Tibial artery (tissue), 4 donors: ENCODE measurements at places on chromosomes 7 and 10.

- H3K27ac ChIP-seq, result peak overlapping the region; percentile 70
- H3K36me3 ChIP-seq, result no peaks in the 10 kb centered on the region
- DNase-seq, result peak; percentile 66
Measured at GRCh38 chr10:650886-651615, 38.4 kb downstream of the DIP2C start.

DNA sequence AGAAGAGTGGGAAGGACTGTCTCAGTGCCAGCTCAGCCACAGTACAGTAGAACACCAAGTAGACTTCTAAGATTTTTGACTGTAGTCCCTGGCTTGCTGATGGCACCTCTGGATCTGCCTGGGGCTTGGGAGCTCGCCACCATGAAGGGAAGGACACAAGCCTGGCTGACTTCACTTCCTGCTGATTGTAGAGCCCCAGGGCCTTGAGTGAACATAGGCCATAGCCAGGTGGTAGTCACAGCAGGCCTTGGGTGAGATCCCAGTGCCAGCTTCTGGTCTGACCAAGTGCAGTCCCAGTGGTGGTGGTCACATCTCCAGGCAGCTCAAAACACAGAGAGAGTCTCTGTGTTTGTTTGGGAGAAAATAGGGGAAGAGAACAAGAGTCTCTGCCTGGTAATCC, 57.6 kb upstream of the HBP1 start:
- H3K4me1 ChIP-seq, result no peaks in the 10 kb centered on the region
- DNase-seq, result no peak
- H3K4me3 ChIP-seq, result no peak overlapping the region
- H3K27me3 ChIP-seq, result no peaks in the 10 kb centered on the region

DNA sequence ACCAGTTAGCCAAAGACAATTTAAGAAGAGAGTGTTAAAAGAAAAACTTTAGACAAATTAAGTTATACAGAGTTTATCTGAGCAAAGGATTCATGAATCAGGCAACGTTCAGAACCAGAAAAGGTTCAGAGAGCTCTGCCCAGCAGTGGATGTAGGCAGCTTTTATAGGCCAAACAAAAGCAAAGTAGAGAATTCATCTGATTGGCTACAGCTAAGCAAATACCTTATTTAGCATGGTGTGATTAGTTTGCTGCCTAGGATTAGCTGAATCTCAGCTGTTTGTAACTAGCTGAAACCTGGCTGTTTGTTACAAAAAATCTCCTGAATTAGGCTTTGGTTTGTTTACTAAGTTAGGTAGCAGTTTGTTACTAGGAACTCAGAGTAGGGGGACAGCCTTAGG, 66.0 kb downstream of the SLC25A40 start:
- no peaks in the 10 kb centered on the region for H3K27me3 ChIP-seq
- no peak for DNase-seq
- H3K4me3 ChIP-seq, result no peak overlapping the region
- H3K36me3 ChIP-seq, result no peaks in the 10 kb centered on the region
- no peak overlapping the region for H3K27ac ChIP-seq

- H3K4me3 ChIP-seq, result no peak overlapping the region
- DNase-seq, result peak; percentile 69
- no peaks in the 10 kb centered on the region for H3K36me3 ChIP-seq
- H3K4me1 ChIP-seq, result no peaks in the 10 kb centered on the region
Measured at GRCh38 chr7:30093420-30093952, 41.3 kb upstream of the MTURN start.

DNA sequence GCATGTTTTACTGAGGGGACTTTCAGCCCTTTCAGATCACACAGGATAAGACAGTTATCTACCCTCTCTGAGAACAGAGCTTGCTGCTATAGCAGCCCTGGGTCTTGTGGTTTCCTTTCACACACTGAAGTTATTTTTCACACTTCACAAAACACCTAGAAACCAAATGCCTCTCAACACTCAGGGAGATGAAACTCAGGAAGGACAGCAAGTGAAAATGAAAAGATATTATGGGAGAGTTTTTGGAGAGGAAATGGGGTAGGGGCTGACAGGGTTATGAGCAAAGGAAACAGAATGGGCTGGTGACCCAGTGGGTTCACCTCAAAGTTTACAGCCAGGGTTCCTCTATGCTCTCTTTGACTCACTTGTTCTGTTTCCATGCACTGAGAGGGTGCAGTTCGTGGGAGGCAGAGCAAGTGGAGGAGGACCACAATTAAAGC, 17.0 kb upstream of the GIMAP2 start:
- no peaks in the 10 kb centered on the region for H3K27me3 ChIP-seq
- H3K4me3 ChIP-seq, result no peak overlapping the region
- H3K36me3 ChIP-seq, result no peaks in the 10 kb centered on the region
- no peaks in the 10 kb centered on the region for H3K4me1 ChIP-seq
- no peak for DNase-seq
- no peak overlapping the region for H3K27ac ChIP-seq

GRCh38 chr10:329361-330099, 194.3 kb downstream of the ZMYND11 start:
- peak overlapping the region; percentile 67 for H3K27ac ChIP-seq
- no peaks in the 10 kb centered on the region for H3K27me3 ChIP-seq
- H3K4me1 ChIP-seq, result peaks cover 7% of the 10 kb centered on the region

GRCh38 chr10:89942217-89942616, 240.8 kb downstream of the KIF20B start:
- H3K36me3 ChIP-seq, result no peaks in the 10 kb centered on the region
- H3K4me3 ChIP-seq, result no peak overlapping the region
- no peak for DNase-seq
- H3K27me3 ChIP-seq, result no peaks in the 10 kb centered on the region

GRCh38 chr10:77431209-77431611, 206.4 kb downstream of the KCNMA1 start:
- H3K36me3 ChIP-seq, result no peaks in the 10 kb centered on the region
- no peaks in the 10 kb centered on the region for H3K27me3 ChIP-seq
- H3K4me1 ChIP-seq, result peaks cover 28% of the 10 kb centered on the region
- no peak for DNase-seq
- no peak overlapping the region for H3K4me3 ChIP-seq
- no peak overlapping the region for H3K27ac ChIP-seq

- peaks cover 5% of the 10 kb centered on the region for H3K4me1 ChIP-seq
- H3K27me3 ChIP-seq, result no peaks in the 10 kb centered on the region
- no peak overlapping the region for H3K4me3 ChIP-seq
- no peaks in the 10 kb centered on the region for H3K36me3 ChIP-seq
Measured at GRCh38 chr7:1659696-1660095, 10.4 kb upstream of the ELFN1 start.

GRCh38 chr10:71719042-71719441, 536 bp downstream of the C10orf105 start:
- H3K4me1 ChIP-seq, result peaks cover 47% of the 10 kb centered on the region
- DNase-seq, result peak; percentile 85
- no peaks in the 10 kb centered on the region for H3K27me3 ChIP-seq

GRCh38 chr7:140364819-140365218, 33.5 kb downstream of the SLC37A3 start:
- H3K27me3 ChIP-seq, result no peaks in the 10 kb centered on the region
- H3K36me3 ChIP-seq, result peaks cover 17% of the 10 kb centered on the region
- no peak overlapping the region for H3K4me3 ChIP-seq
- H3K4me1 ChIP-seq, result no peaks in the 10 kb centered on the region
- no peak for DNase-seq

DNA sequence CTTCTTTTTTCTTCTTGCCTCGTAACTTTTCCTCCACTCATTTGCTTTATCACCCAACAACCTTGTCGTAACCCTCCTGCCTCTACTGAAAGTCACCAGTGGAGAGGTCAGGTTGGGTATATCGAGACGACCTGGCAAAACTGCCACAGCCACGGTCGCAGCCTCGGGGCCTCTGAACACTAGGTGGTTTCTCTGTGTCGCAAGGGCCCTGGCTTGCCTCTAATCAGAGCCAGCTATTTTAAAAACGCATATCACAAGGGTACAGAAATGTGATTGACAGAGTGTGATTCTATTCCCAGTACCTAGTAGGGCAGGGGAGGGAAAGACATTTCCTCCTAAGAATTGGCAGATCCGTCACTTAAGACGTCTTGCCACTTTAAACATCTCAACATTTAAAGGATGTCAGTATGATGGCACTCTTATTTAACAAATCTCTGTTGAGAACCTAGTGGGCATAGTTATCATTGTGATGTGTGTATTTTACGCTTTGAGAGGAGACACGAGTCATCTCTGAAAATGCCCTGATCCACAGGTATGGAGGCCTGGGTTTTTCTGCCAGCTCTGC, 197.5 kb downstream of the ARHGAP21 start:
- H3K36me3 ChIP-seq, result no peaks in the 10 kb centered on the region
- no peaks in the 10 kb centered on the region for H3K27me3 ChIP-seq
- DNase-seq, result no peak
- no peaks in the 10 kb centered on the region for H3K4me1 ChIP-seq

DNA sequence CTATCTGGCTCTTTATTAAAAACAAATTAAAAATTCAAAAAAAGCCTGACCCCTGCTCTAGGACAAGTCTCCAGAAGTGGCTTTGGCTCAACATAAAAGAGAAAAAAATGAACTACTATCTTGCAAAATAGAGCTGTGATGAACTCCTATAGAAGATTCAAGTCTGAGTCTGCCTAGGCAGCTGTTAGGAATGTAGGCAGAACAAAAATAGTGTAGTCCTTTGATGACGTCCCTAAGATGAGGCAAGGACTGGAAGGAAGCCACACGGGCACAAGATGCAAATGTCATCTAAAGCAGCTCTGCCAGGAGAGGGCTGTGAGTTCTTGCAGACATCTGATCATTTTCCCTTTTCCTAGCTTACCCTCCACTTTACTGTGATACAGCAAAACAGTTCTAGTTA, 20.5 kb downstream of the ASNS start:
- no peak for DNase-seq
- H3K4me1 ChIP-seq, result no peaks in the 10 kb centered on the region
- H3K27ac ChIP-seq, result peak overlapping the region; percentile 29
- no peak overlapping the region for H3K4me3 ChIP-seq
- H3K36me3 ChIP-seq, result peaks cover 47% of the 10 kb centered on the region

DNA sequence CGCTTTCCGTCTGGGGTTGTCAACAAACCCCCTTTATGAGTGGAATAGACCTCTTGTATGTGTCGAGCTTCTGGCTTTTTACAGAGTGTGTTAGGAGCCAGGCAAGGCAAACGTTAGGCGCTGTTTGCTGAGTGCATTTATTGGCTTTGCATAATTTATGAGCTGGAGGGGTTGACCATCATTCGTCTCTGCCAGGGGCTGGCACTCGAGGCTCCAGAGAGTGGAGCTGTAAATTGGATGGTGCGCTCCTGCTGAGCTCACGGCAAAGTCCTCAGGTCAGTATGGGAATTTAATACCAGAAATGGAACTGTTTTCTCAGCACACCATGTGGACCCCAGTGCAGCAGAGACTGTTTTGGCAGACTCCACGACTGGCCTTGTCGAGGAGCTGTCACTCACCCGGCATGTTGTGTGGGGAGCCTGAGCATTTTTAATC, 699.4 kb upstream of the GALNT17 start:
- no peaks in the 10 kb centered on the region for H3K4me1 ChIP-seq
- no peak overlapping the region for H3K27ac ChIP-seq
- H3K27me3 ChIP-seq, result no peaks in the 10 kb centered on the region
- no peak overlapping the region for H3K4me3 ChIP-seq
- no peaks in the 10 kb centered on the region for H3K36me3 ChIP-seq

- no peak for DNase-seq
- no peaks in the 10 kb centered on the region for H3K36me3 ChIP-seq
- no peaks in the 10 kb centered on the region for H3K27me3 ChIP-seq
- no peak overlapping the region for H3K27ac ChIP-seq
- no peak overlapping the region for H3K4me3 ChIP-seq
- no peaks in the 10 kb centered on the region for H3K4me1 ChIP-seq
Measured at GRCh38 chr7:132666071-132666773, 90.0 kb upstream of the PLXNA4 start.

- no peak overlapping the region for H3K4me3 ChIP-seq
- peaks cover 50% of the 10 kb centered on the region for H3K4me1 ChIP-seq
Measured at GRCh38 chr10:80156216-80156615, 23.7 kb downstream of the PLAC9 start.

DNA sequence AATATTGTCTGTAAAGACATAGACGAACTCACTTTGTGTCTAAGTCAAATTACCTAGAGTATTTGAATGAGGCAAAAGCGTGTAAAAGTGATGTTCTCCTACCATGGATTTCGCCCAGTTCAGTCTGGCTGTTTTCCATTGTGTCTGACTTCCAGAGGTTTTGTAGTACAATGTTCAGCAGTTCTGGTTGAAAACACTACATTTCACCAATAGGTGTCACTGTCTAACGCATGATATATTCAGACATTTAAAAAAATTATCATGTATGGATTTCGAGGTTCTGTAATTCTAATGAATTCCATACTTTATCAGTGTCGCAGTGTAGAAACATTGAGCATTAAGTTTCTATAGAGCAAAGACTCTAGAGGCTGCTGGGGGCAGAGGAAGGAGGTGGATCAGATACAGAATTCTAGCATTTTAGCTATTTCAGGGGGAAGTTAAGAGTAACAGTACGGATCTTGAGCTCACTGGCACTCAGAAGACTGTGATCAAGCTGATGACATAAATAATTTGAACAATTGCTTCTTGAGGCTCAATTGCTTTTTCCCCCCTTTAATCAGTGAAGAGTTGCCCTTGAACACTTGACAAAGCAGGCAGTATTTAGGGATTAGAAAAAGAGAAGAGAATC, 196.9 kb upstream of the RHOBTB1 start:
- no peaks in the 10 kb centered on the region for H3K27me3 ChIP-seq
- no peak overlapping the region for H3K27ac ChIP-seq
- H3K36me3 ChIP-seq, result no peaks in the 10 kb centered on the region

GRCh38 chr7:103592844-103593243, 146.8 kb upstream of the SLC26A5 start:
- H3K36me3 ChIP-seq, result no peaks in the 10 kb centered on the region
- no peaks in the 10 kb centered on the region for H3K4me1 ChIP-seq
- DNase-seq, result no peak
- H3K4me3 ChIP-seq, result no peak overlapping the region
- no peak overlapping the region for H3K27ac ChIP-seq
- H3K27me3 ChIP-seq, result no peaks in the 10 kb centered on the region

DNA sequence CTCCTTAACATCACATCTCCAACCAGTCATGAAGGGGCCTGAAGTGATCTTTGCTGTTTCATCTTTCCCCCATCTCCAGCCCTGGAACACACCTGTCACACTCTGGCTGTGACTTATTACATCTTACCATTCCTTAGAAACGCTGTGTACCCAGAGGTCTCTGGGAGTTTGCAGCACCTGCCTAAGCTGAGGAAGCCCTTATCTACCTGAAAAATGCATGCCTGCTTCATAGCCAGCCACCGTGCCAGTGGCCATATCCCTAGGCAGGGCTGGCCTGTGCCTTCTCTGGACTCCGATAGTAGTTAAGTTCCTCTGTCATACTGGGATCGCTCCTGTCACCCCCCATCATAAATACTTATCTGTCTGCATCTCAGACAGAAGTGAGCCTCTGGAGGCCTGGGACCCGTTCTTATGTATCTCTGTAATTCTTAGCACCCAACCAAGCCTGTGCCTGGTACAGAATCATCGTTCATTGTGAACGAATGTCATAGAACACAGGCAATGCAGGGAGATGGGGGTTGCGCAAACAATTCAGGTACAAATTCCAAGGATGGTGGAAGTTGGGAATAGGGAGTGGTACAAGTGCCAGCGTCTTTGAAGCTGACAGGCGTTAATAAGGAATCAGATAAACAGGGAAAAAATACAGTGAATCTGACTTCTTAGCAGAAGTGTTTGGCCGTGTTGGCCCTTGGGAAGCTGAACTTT, 254.6 kb downstream of the CAMK1D start:
- no peak for DNase-seq
- no peaks in the 10 kb centered on the region for H3K27me3 ChIP-seq
- no peak overlapping the region for H3K27ac ChIP-seq
- H3K4me1 ChIP-seq, result peaks cover 10% of the 10 kb centered on the region
